ENCODE measurements at places on chromosomes 13 and 19.
A peak's percentile ranks its signal among the peaks of the same experiment; 100 is the strongest.

- no peak for DNase-seq
Measured at GRCh38 chr19:46844067-46844489, 6.6 kb downstream of the AP2S1 start.

DNA sequence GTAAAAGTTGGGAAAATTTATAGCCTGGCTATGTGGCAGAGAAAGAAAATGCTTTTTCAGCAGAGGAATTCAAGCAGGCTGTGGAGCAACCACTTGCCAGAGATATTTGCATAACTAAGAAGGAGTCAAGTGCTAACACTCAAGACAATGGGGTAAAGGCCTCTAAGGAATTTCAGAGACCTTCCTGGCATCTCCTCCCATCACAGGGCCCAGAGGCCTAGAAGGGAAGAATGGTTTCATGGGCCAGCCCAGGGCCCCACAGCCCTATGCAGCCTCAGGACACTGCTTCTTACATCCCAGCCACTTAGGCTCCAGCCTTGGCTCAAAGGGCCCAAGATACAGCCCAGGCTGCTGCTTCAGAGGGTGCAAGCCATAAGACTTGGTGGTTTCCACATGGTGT is 14.3 kb downstream of the SLC15A1 start:
- no peak for DNase-seq

DNA sequence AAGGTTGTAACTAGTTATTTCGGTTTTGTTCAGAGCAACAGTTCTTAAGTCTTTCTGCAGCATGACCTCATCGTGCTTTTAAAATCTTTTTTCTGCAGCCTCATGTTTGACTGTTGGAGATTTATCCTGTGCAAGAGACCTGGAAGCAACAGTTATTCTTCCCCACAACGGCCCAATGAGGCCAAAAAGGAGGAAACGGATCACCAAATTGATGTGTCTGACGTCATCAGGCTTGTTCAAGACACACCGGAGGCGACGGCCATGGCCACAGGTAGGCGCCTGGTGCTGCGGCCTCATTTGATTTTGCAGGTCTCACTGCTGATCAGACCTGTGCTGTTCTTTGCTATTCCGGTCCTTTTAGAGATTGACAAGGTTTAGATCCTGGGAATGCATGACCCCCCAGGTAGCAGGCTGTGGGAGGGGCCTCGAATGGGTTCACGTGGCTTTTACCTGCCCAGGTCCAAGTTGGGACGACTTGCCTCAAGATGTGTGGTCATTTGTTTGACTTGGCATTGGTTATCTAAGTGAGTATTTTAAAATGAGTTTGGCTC is 66.8 kb upstream of the MCF2L start:
- no peak for DNase-seq

- DNase-seq = no peak
Measured at GRCh38 chr19:5420953-5421352, 34.3 kb upstream of the ZNRF4 start.

DNA sequence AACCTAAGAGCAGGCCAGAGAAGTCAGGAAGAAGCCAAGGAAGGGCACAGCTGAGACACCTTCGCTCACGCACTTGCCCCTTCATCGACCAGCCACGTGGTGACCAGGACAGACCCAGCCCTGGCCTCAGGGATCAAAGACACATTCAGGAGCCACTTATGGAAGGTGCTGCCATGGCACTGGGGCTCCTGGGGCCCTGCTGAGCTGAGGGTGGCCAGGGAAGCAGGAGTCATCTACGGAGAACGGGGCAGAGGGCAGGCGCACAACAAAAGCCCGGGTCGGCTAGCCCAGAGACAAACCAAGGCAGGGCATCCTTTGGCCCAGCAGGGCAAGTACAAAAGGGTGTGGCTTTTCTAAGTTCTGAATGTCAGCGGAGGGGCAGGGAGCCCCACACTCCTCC is 2.3 kb downstream of the PLPP2 start:
- no peak for DNase-seq

- DNase-seq = no peak
Measured at GRCh38 chr13:23652909-23653726, 82.9 kb downstream of the TNFRSF19 start.

DNA sequence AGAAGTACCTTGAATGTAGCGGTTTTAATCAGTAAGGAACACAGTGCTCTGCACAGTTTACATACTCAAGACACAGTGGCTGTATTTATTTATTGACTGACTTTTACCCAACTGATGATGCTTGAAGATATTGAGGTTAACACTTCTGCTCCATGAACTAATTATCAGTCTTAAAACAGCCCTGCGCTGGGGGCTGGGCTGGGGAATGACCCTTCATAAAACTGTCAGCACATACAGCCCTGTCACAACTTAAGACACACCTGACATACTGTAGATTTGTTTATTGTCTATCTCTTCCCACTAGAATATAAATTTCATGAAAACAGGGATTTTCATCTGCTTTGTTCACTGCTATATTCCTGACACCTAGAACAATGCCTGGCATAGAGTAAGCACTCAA is 10.8 kb downstream of the NEK5 start:
- no peak for DNase-seq

- DNase-seq = no peak
Measured at GRCh38 chr19:1783874-1784273, 28.2 kb downstream of the ATP8B3 start.

DNA sequence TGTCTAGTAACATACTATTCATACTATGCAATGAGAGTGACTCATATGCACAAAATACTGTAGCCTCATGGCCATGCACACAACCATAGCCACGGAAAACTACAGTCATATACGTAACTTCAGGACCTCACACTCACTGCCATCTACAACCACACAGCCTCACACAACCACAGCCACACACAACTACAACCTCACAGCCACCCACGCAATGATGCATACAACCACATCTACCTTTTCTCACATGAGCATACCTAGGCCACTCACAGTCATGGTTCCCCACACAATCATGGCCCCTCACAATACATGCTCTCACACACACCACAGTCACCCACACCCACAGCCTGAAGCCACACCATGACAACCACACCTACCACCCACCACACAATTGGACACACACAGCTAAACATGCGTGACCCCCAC is 8.7 kb upstream of the TNFSF14 start:
- DNase-seq = peak; percentile 83

DNA sequence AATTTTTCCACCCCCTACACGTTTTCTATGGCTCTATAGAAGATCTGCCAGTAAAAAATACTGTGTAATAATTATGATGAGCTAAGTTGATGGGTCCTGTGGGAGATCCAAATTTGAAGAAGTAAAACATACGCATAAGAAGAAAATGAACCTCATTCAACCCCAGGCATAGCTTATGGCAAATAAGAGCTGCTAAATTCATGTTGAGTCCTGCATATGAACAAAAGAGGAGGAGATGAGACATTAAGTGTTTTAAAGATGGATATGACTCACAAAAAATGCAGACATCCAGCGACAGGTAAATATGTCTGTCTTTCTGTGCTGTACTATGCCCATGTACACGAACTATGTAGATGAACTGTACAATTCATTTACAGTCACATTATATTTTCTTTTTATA is 101.9 kb downstream of the LIG4 start:
- DNase-seq = no peak

DNA sequence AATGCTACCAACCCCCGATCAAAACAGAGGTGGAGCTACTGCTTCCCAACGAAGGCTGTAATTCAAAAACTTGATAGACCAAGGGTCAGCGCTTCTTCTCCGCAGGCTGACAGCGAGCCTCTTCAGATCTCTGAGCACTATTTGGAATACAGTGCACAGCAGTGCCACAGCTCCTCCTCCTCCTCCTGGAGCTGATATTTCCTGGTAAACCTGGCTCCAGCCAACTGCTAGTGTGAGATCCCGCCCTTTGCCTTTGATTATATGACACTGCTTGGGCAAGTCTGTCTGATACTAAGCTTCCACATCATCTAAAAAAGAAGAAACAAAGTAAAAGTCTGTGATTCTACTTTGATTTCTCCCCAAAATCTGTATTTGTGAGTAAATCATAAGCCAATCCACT is 710.5 kb downstream of the DACH1 start:
- DNase-seq = no peak

DNA sequence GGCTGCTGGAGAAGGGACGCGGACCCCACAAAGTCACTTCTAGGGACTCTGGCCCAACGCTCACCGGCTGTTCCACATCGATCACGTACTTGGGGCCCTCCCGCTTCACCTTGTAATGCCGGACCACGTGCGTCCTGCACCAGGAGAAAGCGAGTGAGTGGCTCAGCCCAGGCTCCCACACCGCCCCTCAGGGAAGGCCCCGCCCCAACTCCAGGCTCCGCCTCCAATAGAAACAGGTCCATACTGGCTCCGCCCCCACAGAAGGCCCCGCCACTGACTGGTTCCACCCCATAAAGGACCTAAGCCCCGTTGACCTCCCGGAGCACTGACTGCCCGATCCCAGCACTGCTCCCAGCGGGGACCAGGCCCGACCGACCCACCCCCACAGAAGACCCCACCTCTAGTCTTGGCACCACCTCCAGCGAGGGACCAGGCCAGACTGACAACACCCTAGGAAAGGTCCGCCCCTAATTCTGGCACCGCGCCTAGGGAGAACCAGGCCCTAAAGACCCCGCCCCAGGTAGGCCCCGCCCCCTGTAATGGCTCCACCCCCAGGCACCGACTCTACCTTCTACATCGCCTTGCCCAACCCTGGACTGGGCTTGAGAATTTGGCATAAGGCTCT is 11.3 kb downstream of the STAP2 start:
- DNase-seq = no peak

DNA sequence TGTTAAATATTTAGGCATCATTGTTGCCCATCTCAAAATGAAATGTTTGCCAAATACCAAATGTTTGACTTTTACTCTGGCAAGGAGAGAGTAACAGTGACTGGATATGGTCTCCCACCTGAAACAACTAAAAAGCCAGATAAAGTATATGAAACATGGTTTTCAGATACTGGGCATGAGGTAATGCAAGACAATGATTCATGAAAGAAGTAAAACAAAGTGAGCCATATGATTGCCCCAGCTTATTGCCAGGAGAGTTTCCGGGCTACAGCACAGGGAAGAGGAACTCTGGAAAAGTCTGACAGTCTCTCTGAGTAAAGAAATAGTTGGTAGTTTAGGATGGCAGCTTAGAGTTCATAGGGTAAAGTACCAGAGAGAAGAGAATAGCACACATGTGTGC is 354.6 kb downstream of the DNAJC15 start:
- no peak for DNase-seq

- no peak for DNase-seq
Measured at GRCh38 chr13:113629866-113630265, 28.1 kb downstream of the ATP4B start.

DNA sequence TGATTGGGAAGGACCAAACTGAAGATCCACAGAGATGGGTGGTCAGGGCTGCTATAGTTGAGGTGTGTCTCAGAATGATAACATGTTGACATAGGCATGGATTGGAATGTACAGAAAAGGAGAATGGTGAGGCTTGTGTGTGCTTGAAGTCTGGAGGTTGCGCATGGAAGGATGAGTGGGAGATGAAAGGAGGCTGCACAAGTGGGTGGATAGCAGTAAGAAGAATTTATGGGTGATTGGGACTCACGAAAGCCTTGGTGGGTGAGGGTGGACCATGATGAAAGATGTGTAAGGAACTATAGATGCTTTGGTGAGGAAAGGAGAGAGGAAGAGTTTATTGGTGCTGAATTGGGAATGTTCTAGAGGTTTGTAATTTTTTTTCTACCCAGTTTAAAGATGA is 1287.7 kb downstream of the UQCRFS1 start:
- DNase-seq = no peak

GRCh38 chr13:38879278-38879677 is 111.4 kb downstream of the STOML3 start:
- no peak for DNase-seq

- DNase-seq = no peak
Measured at GRCh38 chr13:90806016-90806615, 541.4 kb upstream of the MIR17HG start.

DNA sequence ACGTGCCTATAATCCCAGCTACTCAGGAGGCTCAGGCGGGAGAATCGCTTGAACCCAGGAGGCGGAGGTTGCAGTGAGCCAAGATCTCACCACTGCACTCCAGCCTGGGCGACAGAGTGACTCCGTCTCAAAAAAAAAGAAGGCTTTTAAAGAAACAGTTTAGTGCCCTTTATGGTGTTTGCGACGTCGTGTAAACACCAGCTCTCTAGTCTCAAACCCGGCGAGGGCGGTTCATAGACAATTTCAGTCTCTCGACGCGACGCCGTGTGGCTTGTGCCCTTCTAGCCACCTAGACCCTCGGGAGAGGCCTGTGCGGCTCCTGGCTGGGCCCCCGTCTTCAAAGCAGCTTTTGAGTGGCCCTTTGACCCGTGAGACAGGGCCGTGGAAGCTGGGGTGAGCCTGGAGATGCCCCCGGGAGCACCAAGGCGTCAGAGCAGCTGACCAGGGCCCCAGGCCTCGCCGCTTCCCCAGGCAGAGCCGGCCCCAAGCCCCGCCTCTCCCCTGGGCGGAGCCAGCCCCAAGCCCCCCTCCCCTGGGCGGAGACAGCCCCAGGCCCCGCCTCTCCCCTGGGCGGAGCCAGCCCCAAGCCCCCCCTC is 5.0 kb upstream of the MADCAM1 start:
- DNase-seq = no peak

DNA sequence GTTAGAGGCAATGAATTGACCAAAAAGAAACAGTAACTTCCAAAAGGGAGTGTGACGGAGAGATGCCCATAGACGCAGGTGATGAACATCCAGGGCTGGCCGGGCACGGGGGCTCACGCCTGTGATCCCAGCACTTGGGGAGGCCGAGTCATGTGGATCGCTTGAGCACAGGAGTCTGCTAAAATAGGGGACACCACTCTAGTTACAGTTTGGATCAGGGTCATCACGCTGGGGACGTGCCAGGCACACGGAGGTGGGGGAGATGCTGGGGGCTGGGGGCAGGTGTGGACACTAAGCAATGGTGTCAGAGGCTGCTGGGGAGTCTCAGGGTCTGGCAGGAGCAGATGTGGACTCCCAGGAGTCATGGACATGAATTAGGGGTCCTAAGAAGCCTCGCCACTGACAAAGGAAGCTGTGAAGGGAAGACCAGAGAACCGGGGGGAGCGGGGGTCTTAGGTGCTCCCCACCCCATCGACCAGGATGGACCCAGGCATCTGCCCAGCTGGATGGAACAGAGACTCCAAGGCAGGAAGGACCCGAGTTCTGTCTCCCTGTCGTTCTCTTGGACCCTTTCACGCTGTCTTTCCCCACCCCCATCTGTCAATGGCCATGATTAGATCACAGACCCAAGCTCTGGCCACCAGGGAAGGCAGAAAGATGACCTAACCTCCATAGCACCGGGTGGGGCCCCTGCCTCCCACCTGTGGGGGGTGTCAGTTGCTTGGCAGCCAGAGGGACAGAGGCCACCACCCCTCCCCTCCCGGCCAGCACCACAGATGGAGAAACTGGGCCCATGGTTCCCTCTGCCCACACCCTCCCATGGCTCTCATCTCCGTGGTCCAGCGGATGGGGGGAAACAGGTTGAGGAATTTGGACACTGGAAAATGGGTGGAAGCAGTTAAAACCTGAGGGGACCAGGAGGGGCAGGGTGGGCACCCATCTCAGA is 19.6 kb downstream of the CCDC8 start:
- no peak for DNase-seq

- DNase-seq = no peak
Measured at GRCh38 chr19:14342809-14343208, 38.4 kb upstream of the ADGRE5 start.

- no peak for DNase-seq
Measured at GRCh38 chr13:108674771-108675170, 45.4 kb downstream of the MYO16 start.
